MG63 (cell line): ENCODE measurements at places on chromosomes 6 and 20. TPM values are rescaled to one million over a fixed set of nuclear protein-coding genes. Genes with fewer than 3 reads are reported as not detected.

Gene HTR1E
- not detected in 2 replicates for total RNA-seq

Gene MYT1
- total RNA-seq: not detected in 2 replicates

Gene ZSCAN16
- total RNA-seq: 1.3 and 1.7 TPM in 2 replicates

Gene HNF4A
- total RNA-seq: not detected in 2 replicates

- DNase-seq: no peak
These were observed 38.8 kb upstream of the MAP3K4 start for GRCh38 chr6:160952633-160953281.

- DNase-seq: no peak
These were observed 253.4 kb upstream of the TAB2 start for GRCh38 chr6:149064001-149064659.

GRCh38 chr6:145829950-145830349, 15.4 kb upstream of the FBXO30 start:
- DNase-seq: no peak

GRCh38 chr6:108799791-108800190, 48.4 kb upstream of the ARMC2 start:
- DNase-seq: no peak

DNA sequence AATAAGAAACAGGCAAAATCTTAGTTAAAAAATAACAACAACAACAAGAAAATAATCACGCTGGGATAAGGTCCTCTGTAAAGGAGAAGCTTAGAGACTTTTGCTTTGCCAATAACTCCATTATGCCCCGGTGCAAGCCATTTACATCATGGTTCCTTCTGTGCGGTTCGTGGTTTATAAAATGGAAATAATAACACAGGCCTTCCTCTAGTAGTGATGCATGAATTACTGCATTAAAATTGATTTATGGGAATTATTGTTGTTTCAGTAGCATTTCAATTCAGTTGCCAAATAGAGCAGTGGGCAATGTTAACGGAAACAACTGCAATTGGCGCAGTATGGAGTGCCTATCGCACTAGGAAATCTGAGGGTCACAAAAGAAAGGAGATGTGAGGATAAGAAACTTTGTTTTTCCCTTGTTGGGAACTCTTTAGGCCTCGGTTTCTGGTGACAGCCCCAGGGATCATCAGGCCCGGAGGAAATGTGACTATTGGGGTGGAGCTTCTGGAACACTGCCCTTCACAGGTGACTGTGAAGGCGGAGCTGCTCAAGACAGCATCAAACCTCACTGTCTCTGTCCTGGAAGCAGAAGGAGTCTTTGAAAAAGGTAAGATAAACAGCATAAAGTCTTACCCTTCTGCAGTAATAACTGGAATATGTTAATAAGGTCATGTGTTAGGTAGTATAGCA, 1.1 kb downstream of the CD109 start:
- DNase-seq: no peak

GRCh38 chr6:37607944-37608343, 89.7 kb downstream of the MDGA1 start:
- DNase-seq: no peak

DNA sequence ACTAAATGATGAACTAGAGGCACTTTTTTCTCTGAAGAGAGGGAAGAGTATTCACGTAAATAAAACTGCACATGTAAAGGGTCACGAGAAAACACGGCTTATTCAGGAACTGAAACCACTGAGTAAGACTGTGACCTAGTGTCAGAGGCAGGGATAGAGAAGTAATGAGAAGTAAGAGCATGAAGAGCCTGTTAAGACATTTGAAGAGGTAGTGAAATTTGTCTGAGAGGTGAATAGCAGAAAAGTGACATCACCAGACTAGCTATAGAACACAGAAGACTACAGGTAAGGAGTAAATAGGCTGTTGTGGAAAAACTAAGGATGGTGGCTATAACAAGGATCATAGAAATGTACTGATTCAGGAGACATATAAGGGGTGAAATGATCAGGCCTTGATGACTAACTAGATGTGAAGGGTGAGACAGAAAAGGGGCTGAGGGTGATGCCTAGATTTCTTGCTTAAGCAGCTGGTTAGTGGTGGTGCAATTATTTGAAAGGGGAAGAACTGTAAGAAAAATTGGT, 76.8 kb downstream of the REV3L start:
- no peak for DNase-seq

DNA sequence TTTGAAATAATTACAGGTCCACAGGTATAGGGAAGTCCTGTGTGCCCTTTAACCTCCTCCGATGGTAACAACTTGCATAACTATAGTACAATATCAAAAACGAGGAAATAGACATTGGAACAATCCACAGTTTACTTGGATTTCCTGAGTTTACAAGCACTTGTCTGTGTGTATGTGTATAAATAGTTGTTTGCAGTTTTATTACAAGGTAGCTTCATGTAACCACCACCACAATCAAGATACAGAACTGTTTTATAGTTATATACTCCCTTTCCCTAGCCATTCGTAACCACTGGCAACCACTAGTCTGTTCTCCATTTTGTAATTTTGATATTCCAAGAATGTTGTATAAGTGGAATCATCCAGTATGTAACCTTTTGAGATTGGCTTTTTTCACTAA, 9.1 kb downstream of the FBXO9 start:
- no peak for DNase-seq
